ENCODE measurements at places on chromosomes 2 and 18.

- H3K36me3 ChIP-seq: no peaks in the 10 kb centered on the region
- no peaks in the 10 kb centered on the region for H3K4me1 ChIP-seq
- peak; percentile 48 for DNase-seq
- H3K27ac ChIP-seq: no peak overlapping the region
- H3K27me3 ChIP-seq: no peaks in the 10 kb centered on the region
Observed at GRCh38 chr2:239824046-239824694, 201.0 kb downstream of the NDUFA10 start.

DNA sequence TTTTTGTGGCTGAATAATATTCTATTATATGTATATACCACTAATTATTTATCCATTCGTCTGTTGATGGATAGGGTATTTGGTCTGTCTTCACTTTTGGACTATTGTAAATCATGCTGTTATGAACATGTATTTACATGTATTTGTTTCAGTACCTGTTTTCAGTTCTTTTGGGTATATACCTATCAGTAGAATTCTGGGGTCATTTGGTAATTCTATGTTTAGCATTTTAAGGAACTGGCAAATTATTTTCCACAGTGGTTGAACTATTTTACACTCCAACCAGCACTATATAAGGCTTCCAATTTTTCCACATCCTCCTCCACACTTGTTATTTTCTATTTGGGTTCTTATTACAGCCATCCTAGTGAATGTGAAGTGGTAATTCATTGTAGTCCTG, 12.4 kb upstream of the TANK start:
- no peak overlapping the region for H3K27ac ChIP-seq
- no peaks in the 10 kb centered on the region for H3K27me3 ChIP-seq
- DNase-seq: no peak

- no peaks in the 10 kb centered on the region for H3K27me3 ChIP-seq
- H3K4me3 ChIP-seq: no peak overlapping the region
- no peak overlapping the region for H3K27ac ChIP-seq
- no peaks in the 10 kb centered on the region for H3K36me3 ChIP-seq
Observed at GRCh38 chr2:207784898-207785297, 15.2 kb upstream of the FZD5 start.

DNA sequence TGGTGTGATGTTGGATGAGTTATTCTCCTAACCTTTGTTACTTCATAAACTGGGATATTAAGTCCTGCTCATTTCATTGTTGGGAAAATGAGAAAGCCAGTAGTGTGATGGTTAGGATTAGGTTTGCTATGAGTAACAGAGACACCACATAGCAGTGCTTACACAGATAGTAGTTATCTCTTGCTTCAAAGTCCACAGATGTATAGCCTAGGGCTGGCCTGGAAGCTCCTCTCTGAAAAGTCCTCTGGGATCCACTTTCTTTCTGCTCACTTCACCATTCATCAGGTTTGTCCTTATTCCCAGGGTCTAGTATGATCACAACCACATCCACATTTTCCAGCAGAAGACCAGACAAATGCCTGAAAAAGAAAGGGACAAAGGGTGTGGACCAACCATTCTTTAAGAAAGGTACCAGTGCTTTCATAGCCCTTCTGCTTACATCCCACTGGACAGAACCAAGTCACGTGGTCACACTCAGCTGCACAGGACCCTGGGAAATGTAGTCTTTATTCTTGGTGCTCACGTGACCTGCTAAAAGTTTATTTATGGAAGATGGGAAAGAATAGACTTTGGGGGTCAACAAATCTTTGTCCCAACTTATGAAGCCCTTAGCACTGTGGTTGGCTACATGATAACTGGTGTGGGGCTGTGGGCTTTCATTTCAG, 108.9 kb downstream of the INSIG2 start:
- no peaks in the 10 kb centered on the region for H3K27me3 ChIP-seq
- DNase-seq: no peak
- no peaks in the 10 kb centered on the region for H3K4me1 ChIP-seq
- H3K36me3 ChIP-seq: no peaks in the 10 kb centered on the region

GRCh38 chr2:101253013-101253702, 472 bp downstream of the CNOT11 start:
- no peaks in the 10 kb centered on the region for H3K27me3 ChIP-seq
- H3K27ac ChIP-seq: peak overlapping the region; percentile 88
- H3K36me3 ChIP-seq: peaks cover 2% of the 10 kb centered on the region
- DNase-seq: peak; percentile 61

- H3K27me3 ChIP-seq: no peaks in the 10 kb centered on the region
- H3K36me3 ChIP-seq: no peaks in the 10 kb centered on the region
- no peak overlapping the region for H3K27ac ChIP-seq
Observed at GRCh38 chr2:172634477-172634876, 78.6 kb downstream of the PDK1 start.

DNA sequence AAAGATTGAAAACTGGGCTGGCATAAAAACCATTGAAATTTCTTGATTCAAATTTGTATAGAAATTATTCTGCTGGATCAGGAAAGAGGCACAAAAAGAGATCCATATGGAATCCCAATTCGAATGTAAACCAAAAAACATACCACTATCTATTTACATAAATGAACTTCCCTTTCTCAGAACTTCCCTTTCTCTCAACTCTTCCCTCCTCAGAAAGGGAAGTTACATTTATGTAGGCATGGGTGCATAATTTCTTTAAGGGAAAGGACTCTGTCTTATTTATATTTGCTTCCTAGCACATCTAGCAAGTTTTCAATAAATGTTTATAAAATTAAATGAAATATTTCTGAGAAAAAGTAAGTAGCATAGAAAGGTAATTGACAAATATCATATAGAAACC, 398.1 kb upstream of the ATP5MC3 start:
- H3K4me1 ChIP-seq: no peaks in the 10 kb centered on the region
- DNase-seq: no peak
- H3K27me3 ChIP-seq: no peaks in the 10 kb centered on the region
- H3K27ac ChIP-seq: no peak overlapping the region
- no peak overlapping the region for H3K4me3 ChIP-seq

- H3K36me3 ChIP-seq: no peaks in the 10 kb centered on the region
- no peaks in the 10 kb centered on the region for H3K4me1 ChIP-seq
- H3K4me3 ChIP-seq: no peak overlapping the region
- no peak for DNase-seq
- no peak overlapping the region for H3K27ac ChIP-seq
- H3K27me3 ChIP-seq: no peaks in the 10 kb centered on the region
Observed at GRCh38 chr18:50992351-50992762, 24.5 kb downstream of the ELAC1 start.

DNA sequence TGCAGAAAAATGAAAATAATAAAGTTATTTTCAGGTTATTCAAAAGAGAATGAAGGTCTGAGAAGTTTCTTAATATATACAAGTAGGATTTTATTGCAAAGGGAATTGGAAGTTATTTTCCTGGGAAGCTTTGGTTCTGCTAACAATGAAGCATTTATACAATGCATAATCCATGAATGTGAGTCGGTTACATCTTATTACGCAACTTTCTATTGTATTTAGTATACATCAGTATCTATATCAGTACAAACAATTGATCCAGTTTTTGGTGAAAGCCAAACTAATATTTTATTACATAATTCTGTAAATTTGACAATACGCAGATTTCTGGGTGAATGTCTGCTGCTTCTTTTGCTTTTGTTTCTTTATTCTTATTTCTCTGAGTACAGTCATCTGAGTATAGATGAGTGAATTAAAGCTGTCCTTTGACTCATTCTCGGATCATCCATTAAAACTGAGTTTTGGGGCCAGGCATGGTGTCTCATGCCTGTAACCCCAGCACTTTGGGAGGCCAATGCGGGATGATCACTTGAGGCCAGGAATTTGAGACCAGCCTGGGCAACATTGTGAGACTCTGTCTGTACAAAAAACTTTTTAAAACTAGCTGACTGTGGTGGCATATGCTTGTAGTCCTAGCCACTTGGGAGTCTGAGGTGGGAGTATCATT, 108.5 kb downstream of the SOCS6 start:
- H3K27me3 ChIP-seq: no peaks in the 10 kb centered on the region
- no peak overlapping the region for H3K27ac ChIP-seq

DNA sequence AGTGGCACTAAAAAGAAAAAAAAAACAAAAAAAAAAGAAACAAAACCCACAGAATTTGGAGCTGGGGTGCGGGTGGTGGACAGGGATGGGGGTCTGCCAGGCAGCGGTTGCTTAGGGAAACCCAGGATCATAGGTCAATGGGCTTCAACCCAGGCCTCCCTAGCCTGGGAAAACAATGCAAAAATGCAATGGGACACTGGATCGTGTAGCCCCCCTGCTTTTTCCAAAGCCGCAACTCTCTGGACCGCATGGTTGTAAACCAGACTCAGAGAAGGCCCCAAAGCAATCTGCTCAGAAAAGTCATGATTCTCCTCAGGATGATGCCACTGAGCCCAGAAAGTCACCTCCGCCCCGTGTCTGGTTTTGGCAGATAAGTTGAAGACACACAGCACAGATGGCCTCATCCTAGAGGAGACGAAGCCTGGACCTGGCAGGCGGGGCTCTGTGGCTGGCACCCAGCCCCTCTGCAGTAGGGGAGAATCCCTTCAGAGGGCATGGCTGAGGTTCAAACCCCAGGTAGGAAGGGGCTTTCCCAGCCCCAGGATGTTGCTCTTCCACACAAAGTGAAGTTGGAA, 5.1 kb downstream of the DLX2 start:
- H3K4me3 ChIP-seq: no peak overlapping the region
- peaks cover 86% of the 10 kb centered on the region for H3K27me3 ChIP-seq
- H3K27ac ChIP-seq: no peak overlapping the region
- no peaks in the 10 kb centered on the region for H3K4me1 ChIP-seq
- DNase-seq: no peak

DNA sequence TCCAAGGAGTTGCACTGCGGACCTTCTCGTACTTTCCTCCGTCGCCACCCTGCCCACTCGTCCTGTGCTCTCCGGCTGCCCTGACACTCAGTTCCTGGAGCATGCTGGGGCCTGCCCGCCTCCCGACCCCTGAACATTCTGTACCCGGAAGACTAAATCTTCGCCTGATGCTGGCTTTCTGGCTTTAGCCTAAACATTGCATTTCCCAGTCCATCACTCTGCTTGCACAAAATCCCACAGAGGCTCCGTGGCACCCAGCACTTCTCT, 550 bp upstream of the SFXN5 start:
- H3K4me3 ChIP-seq: peak overlapping the region; percentile 74
- H3K36me3 ChIP-seq: peaks cover 11% of the 10 kb centered on the region
- H3K27ac ChIP-seq: peak overlapping the region; percentile 94
- H3K4me1 ChIP-seq: no peaks in the 10 kb centered on the region

DNA sequence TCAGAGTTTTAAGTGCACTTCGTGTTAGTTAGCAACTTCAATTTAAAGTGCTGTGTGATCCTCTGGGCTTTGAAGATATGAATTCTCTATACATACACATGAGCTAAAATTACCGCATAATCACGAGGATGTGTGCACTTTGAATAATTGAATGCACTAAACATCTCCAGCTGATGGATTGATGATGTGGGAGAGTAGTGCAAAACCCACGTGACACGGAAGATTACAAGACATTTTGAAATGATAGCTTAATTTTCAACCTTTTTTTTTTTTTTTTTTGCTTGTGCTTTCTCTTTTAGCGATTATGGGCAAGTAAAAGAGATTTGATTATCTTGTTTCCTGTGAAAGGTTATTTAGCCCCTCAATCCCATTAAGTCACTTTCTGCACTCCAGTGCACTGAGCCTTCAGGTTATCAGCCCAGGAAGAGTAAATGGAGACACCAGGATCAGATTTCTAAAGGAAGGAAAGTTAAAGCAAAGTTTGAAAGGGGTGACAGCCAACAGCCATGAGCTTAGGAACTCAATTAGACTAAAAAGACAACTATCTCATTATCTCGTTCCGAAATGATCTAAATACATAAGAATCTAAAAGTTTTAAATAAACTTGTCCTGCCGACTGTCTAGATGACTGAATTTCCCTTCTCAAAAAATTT, 81.6 kb downstream of the CDK15 start:
- no peak for DNase-seq
- peaks cover 17% of the 10 kb centered on the region for H3K4me1 ChIP-seq
- no peaks in the 10 kb centered on the region for H3K27me3 ChIP-seq
- no peaks in the 10 kb centered on the region for H3K36me3 ChIP-seq
- no peak overlapping the region for H3K4me3 ChIP-seq

- peaks cover 10% of the 10 kb centered on the region for H3K4me1 ChIP-seq
- H3K27ac ChIP-seq: no peak overlapping the region
- no peaks in the 10 kb centered on the region for H3K27me3 ChIP-seq
Observed at GRCh38 chr2:1553671-1554295, 140.5 kb downstream of the TPO start.

GRCh38 chr18:60193780-60194179, 178.8 kb downstream of the MC4R start:
- no peak for DNase-seq
- no peaks in the 10 kb centered on the region for H3K36me3 ChIP-seq
- H3K4me1 ChIP-seq: no peaks in the 10 kb centered on the region
- H3K27me3 ChIP-seq: no peaks in the 10 kb centered on the region

- no peak for DNase-seq
- no peaks in the 10 kb centered on the region for H3K27me3 ChIP-seq
- no peaks in the 10 kb centered on the region for H3K36me3 ChIP-seq
Observed at GRCh38 chr2:18584608-18584954, 4.8 kb downstream of the NT5C1B start.

- peaks cover 32% of the 10 kb centered on the region for H3K36me3 ChIP-seq
- no peaks in the 10 kb centered on the region for H3K4me1 ChIP-seq
- no peak overlapping the region for H3K4me3 ChIP-seq
- no peaks in the 10 kb centered on the region for H3K27me3 ChIP-seq
Observed at GRCh38 chr18:51070545-51070944, 40.5 kb downstream of the SMAD4 start.
